Glutamatergic neuron (in vitro differentiated cells): ENCODE measurements at places on chromosomes 13 and 19.

DNA sequence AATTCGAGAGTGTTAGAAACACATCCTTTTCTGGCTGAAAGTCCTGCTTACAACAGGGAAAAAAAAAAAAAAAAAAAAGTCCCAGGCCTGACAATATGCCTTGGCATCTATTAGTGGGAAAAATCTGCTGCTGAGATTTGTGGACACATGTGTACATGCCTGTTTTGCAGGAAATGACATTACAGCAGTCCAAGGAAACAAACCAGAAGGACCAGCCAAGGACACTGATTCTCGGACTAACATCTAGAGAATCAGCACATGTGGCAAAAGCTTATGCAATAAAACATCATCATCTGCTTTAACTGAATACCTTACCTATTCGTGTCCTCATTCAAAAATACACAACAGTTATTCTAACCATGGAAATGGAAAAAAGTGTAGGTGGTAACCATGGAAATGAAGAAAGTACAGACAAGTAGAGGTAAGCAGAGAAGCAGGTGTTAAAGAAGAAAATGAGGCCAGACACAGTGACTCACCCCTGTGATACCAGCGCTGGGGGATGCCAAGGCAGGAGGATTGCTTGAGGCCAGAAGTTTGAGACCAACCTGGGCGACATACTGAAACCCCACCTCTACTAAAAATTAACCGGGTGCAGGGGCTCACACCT lies 9.4 kb upstream of the DPY19L3 start:
- no peaks in the 10 kb centered on the region for H3K4me1 ChIP-seq
- H3K27me3 ChIP-seq, result peaks cover 4% of the 10 kb centered on the region
- H3K4me3 ChIP-seq, result no peak overlapping the region
- no peaks in the 10 kb centered on the region for H3K36me3 ChIP-seq

- DNase-seq, result no peak
- H3K36me3 ChIP-seq, result no peaks in the 10 kb centered on the region
- no peak overlapping the region for H3K27ac ChIP-seq
- no peak overlapping the region for H3K4me3 ChIP-seq
Observed at GRCh38 chr19:29628661-29629385, 22.7 kb downstream of the POP4 start.

DNA sequence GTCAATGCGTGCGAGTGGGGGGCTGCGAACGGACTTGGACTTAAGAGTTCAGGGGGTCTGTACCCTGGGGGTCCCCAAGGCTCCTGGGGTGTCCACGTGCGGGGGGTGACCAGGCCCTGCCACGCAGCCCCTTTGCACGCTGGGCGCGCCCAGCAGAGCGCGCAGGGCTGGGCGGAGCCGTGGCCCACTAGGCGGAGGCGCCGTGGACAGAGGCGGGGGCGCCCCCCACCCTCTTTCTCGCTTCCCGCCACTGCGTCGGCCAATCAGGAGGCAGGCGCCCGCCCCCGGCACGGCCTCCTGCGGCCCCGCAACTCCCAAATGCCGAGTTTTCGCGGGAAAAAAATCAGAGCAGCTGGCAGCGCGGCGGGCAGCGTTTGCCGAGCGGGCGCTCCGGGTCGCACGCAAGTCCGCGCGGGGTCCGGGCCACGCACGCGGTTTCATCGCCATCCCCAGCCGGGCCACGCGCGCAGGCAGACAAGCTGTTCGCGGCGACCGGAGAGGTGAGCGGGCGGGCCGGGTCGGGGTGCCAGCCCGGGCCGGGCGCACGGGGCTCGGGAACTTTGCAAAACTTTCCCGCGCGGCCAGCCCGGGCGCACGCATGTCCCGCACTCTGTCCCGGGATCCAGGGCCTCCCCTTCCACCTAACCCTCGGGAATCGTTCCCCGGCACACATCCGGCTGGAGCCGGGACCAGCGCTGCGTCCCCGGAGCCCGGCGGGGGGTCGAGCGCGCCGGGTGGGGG lies at the start of gene UHRF1:
TSS of gene UHRF1 (plus strand) at position 346 of the 741 bp plus-strand sequence. CDS start 1,385 bp downstream, outside the sequence.
- H3K27ac ChIP-seq, result peak within 1 kb of the TSS; percentile 43
- no peaks in the 10 kb centered on the region for H3K36me3 ChIP-seq
- peaks cover 17% of the 10 kb centered on the region for H3K4me1 ChIP-seq
- peak within 1 kb of the TSS; percentile 86 for H3K4me3 ChIP-seq
- H3K27me3 ChIP-seq, result peaks cover 6% of the 10 kb centered on the region

DNA sequence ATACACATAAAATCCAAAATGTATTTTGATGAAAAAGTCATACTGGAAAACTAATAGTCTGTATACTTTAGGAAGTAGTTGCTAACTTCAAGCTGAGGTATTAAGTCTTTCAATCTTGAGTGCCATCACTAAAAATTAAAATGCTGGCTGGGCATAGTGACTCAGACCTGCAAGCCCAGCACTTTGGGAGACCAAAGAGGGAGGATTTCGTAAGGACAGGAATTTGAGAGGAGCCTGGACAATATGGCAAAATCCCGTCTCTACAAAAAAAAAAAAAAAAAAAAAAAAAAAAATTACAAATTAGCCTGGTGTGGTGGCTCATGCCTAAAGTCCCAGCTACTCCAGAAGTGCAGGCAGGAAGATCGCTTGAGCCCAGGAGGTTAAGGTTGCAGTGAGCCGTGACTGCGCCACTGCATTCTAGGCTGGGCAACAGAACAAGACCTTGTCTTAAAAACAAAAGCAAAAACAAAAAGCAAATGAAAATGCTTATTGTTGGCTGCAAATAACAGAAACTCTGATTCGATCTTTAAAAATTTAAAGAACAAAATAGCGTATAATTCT lies 1994.2 kb upstream of the PCDH20 start:
- no peak for DNase-seq
- H3K4me1 ChIP-seq, result no peaks in the 10 kb centered on the region
- no peaks in the 10 kb centered on the region for H3K27me3 ChIP-seq
- H3K27ac ChIP-seq, result no peak overlapping the region

- H3K4me3 ChIP-seq, result no peak overlapping the region
- H3K27ac ChIP-seq, result no peak overlapping the region
- peaks cover 4% of the 10 kb centered on the region for H3K4me1 ChIP-seq
- no peaks in the 10 kb centered on the region for H3K36me3 ChIP-seq
- H3K27me3 ChIP-seq, result no peaks in the 10 kb centered on the region
- DNase-seq, result peak; percentile 56
Observed at GRCh38 chr13:110538632-110539031, 22.9 kb downstream of the RAB20 start.

DNA sequence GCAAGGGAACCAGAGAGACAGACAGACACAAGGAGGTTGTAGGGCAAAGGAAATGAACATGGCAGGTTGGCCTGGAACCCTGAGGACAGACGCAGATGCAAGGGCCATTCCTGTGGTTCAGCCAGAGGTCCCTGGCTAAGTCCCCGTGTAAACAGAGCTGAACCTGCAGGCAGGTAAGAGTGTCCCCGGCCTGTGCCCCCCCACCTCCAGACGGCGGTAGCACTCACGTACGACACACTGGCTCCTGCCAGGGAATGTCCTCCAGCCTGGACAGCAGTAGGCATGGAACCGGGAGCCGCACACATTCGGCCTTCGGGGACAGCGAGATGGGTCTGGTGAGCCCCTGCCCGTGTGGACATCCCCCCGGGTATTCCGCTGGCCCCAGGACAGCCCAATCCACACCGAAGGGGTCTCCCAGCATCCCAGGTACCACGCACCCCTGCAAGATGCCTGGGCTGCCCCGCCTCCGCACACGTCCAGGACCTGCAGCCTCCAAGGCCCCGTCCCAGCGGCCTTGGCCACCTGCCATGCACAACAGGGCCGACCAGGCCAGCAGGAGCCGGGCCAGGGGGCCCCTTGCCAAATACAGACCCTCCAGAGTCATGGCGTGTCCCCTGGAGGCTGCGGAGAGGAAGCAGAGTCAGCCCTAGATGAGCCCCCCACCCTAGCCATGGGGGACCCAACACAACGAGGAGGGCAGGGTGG lies 2.4 kb downstream of the FBN3 start:
- DNase-seq, result no peak
- H3K4me1 ChIP-seq, result peaks cover 3% of the 10 kb centered on the region
- H3K27me3 ChIP-seq, result peaks cover 14% of the 10 kb centered on the region
- peak overlapping the region; percentile 19 for H3K4me3 ChIP-seq
- no peaks in the 10 kb centered on the region for H3K36me3 ChIP-seq

- H3K27me3 ChIP-seq, result no peaks in the 10 kb centered on the region
- no peak for DNase-seq
- peaks cover 5% of the 10 kb centered on the region for H3K4me1 ChIP-seq
- H3K27ac ChIP-seq, result no peak overlapping the region
Observed at GRCh38 chr13:73981595-73981994, 152.6 kb downstream of the KLF12 start.

- H3K4me3 ChIP-seq, result no peak overlapping the region
- H3K27me3 ChIP-seq, result no peaks in the 10 kb centered on the region
- no peak for DNase-seq
- H3K27ac ChIP-seq, result no peak overlapping the region
- H3K4me1 ChIP-seq, result no peaks in the 10 kb centered on the region
- no peaks in the 10 kb centered on the region for H3K36me3 ChIP-seq
Observed at GRCh38 chr13:83153848-83154247, 728.4 kb downstream of the SLITRK1 start.

DNA sequence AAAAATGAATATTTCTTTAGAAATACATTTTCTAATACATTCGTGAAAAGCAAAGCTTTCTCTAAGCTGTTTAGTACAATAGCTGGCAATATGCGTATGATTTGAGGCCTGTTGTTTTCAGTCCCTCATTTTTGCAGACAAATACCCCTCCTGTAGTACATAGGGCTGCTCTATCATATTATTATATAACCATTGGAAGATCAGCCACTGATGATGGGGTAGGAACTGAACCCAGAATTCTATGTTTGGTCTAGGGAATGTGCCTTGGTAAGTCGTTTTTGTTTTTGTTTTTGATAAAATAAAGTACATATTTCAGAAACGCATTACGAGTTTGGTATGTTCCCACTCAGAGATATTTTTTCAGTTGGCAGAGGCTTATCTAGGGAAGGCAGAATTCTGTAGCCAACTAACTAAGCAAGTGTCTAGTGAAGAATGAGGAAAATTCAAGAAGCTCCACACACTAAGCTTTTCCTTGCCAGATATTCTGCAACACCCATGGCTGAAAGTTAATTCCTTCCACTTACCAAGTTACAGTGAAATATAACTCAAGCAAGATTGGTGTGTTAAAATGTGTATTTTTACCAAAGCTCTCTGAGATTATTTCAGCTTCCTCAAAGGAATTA lies 656.9 kb upstream of the MIR17HG start:
- H3K36me3 ChIP-seq, result no peaks in the 10 kb centered on the region
- no peak overlapping the region for H3K27ac ChIP-seq
- no peak overlapping the region for H3K4me3 ChIP-seq
- peaks cover 7% of the 10 kb centered on the region for H3K4me1 ChIP-seq
- H3K27me3 ChIP-seq, result no peaks in the 10 kb centered on the region

- no peaks in the 10 kb centered on the region for H3K36me3 ChIP-seq
- H3K4me1 ChIP-seq, result peaks cover 15% of the 10 kb centered on the region
- peak; percentile 92 for DNase-seq
- peak overlapping the region; percentile 95 for H3K27ac ChIP-seq
- peaks cover 13% of the 10 kb centered on the region for H3K27me3 ChIP-seq
Observed at GRCh38 chr19:14418856-14419105, 360 bp downstream of the DDX39A start.

DNA sequence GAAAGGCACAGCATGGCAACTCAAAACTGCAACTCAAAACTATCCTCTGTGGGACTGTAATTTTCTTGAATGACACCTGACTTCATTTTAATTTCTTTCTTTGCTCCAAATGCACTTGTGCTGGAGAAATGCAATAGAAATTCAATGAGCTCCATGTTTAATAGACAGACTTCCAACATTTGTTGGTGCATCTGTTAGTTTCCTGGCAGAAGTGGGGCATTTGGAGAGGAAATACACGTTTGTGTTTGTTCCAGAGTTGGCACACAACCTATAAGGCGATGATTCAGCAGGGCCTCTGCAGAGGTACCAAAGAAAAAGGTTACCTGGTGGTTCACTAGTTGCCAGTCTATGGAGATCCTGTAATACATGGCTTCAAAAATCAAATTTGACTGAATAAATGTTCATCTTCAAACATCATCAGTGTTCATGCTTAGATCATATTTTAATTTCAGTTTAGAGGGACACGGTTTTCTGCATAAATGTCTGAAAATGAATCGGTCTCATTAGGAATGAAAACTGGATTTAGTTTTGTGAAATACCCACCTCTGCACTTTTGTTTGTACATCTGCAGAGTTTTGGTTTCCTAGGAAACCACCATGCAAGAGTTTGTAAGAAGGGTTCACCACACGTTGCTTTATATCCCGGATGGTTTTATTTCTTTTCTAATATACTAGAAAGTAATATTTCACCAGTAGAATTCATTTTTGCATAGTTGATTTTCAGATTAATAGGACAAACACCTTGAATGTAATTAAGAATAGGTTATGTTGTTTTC lies 21.8 kb upstream of the OBI1 start:
- no peak overlapping the region for H3K4me3 ChIP-seq
- DNase-seq, result no peak
- H3K27ac ChIP-seq, result no peak overlapping the region
- H3K27me3 ChIP-seq, result peaks cover 3% of the 10 kb centered on the region
- no peaks in the 10 kb centered on the region for H3K4me1 ChIP-seq

- H3K4me3 ChIP-seq, result no peak overlapping the region
- no peaks in the 10 kb centered on the region for H3K36me3 ChIP-seq
- no peak overlapping the region for H3K27ac ChIP-seq
Observed at GRCh38 chr13:92164822-92165221, 766.4 kb downstream of the GPC5 start.

DNA sequence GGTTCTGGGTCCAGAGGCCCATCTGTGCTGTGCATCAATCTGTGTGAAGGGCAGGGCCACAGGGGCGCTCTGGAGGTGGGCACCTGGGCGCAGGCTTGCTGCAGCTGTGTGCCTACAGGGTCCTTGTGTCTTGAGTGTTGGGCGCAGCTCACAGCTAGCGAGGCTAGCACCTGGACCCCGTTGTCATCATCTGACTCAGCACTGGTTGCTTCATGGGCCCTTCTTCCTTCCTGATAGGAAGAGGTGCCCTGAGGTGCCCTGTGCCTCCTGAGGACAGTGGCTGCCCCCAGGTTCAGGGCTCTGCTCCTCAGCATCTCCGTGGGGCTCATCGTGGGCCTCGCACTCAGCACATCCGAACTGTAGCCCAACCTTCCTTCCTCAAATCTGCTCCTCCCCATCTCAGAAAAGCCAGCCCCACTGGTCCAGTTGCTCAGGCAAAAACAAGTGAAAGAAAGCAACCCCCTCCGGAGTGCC lies 54.8 kb downstream of the GATAD2A start:
- H3K27ac ChIP-seq, result peak overlapping the region; percentile 69
- H3K27me3 ChIP-seq, result peaks cover 12% of the 10 kb centered on the region
- peak overlapping the region; percentile 74 for H3K4me3 ChIP-seq
- peaks cover 62% of the 10 kb centered on the region for H3K4me1 ChIP-seq
- DNase-seq, result no peak
